MG63 (cell line): ENCODE measurements at places on chromosomes 6 and 20. TPM values are rescaled to one million over a fixed set of nuclear protein-coding genes. Genes with fewer than 3 reads are reported as not detected.

SALL4 gene
- not detected in 2 replicates for total RNA-seq

LTB gene
- not detected in 2 replicates for total RNA-seq

PPP1R3G gene
- 0.16 TPM in 1 of 2 replicates, not detected in the other for total RNA-seq

ECT2L gene
- total RNA-seq: not detected in 2 replicates

BHLHE23 gene
- not detected in 2 replicates for total RNA-seq

GNAS-AS1 gene
- 1.1 and 1.7 TPM in 2 replicates for total RNA-seq

GABRR1 gene
- not detected in 2 replicates for total RNA-seq

NOTCH4 gene
- 0.25 TPM in 1 of 2 replicates, not detected in the other for total RNA-seq

DYNLT1 gene
- 133 and 182 TPM in 2 replicates for total RNA-seq

SIRPG gene
- not detected in 2 replicates for total RNA-seq

OXT gene
- not detected in 2 replicates for total RNA-seq

GTSF1L gene
- total RNA-seq: not detected in 2 replicates

PNPLA1 gene
- not detected in 2 replicates for total RNA-seq

MOCS1 gene
- 1.4 and 2.6 TPM in 2 replicates for total RNA-seq

COL20A1 gene
- not detected in 2 replicates for total RNA-seq
